ENCODE measurements at places on chromosomes 6 and 20. TPM values are rescaled to one million over a fixed set of nuclear protein-coding genes. Genes with fewer than 3 reads are reported as not detected.

SAYSD1 gene
- total RNA-seq = 15.3 TPM

OSTM1 gene
- 35.6 TPM for total RNA-seq

CLPSL2 gene
- total RNA-seq = not detected

CCDC28A gene
- total RNA-seq = 8.6 TPM
